ENCODE measurements at places on chromosomes 5 and 9.

- no peak for DNase-seq
Measured at GRCh38 chr5:136030956-136031611, 2.3 kb downstream of the TGFBI start.

DNA sequence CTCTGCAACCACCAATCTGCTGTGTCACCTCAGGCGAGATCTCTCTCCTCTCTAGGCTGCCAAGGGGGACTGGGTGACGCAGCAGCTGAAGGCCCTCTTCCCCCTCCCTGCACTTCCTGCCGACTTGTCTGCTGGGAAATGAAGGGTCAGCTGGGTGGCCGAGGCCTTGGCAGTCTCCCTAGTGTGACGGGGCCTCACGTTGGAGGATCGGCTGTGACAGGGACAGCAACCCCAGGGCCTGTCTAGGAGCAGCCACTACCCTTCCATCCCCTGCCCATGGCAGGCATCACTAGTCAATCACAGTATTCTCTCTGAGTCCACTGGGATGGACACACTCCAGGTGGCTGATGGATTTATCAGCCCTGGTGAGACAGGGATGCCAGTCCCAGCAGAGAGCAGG lies 107.3 kb upstream of the SARDH start:
- DNase-seq: no peak

- DNase-seq: no peak
Measured at GRCh38 chr9:14211564-14211963, 102.4 kb downstream of the NFIB start.

DNA sequence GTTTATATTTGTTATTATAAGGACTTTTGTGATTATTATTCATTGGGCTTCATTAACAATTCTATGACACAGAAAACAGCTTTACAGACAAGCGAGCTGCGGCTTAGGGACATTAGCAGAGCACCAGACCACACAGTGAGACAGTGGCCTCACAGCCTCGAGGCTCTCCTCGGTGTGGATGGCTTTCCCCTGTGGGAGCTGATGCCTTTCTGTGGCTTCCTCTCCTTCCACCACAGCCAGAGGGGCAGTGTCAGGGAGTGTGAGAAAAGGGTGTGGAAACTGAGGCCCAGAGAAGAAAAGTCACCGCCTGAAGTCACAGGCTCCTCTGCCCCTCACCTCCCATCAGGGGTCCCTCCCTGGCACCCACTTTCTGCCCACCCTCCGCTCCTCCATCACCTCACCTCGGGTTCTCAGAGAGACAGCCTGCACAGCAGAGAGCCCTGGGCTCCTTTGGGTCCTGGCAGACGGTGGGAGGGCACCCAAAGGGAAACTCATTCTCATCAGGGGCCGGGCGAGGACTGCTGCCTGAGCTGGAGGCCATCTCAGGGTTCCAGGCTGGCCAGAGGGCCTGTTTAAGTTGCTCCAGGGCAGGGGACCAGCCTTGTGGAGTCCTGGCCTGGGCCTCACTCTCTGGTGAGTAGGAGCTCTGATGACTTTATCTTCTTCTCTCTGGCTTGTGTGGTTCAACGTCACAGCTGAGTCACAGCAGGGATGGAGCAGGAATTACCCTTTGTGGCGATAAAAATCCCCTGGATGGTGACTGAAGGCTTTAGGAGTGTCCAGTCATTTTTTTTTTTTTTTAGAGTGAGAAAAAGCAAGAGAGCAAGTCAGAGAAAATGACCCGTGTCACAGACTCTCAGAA lies 830 bp downstream of the TRAF1 start:
- DNase-seq: no peak

- DNase-seq: no peak
Measured at GRCh38 chr5:148859703-148860102, 33.3 kb downstream of the ADRB2 start.

GRCh38 chr5:93407454-93407853 lies 173.6 kb downstream of the NR2F1-AS1 start:
- DNase-seq: no peak

DNA sequence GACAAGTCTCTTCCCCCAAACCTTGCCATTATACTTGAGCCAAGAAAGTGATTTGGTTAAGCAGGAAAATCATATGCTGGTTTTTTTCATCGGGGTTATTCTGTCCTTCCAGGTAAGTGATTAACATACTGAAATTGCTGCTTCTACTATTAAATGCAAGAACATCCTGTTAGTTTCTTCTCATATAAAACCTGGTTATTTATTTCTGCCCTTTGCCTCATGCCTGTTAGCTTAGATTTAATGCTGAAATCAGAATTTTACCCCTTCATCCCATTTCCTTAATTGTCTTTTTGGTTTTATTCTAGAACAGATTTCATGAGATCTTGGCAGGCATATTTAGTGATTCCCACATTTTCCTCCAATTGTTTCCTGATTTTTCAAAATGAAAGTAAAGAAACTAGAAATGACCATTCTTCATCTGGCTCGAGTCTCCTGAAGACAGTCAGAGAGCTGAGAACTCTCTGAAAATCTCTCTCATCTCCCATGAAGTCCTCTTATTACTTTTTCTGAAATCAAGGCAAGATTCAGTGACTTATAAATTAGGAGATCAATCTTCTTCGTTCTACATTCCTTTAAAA lies 132.9 kb downstream of the NFIB start:
- DNase-seq: no peak

GRCh38 chr5:173228639-173229381 lies 6.2 kb downstream of the NKX2-5 start:
- DNase-seq: no peak

DNA sequence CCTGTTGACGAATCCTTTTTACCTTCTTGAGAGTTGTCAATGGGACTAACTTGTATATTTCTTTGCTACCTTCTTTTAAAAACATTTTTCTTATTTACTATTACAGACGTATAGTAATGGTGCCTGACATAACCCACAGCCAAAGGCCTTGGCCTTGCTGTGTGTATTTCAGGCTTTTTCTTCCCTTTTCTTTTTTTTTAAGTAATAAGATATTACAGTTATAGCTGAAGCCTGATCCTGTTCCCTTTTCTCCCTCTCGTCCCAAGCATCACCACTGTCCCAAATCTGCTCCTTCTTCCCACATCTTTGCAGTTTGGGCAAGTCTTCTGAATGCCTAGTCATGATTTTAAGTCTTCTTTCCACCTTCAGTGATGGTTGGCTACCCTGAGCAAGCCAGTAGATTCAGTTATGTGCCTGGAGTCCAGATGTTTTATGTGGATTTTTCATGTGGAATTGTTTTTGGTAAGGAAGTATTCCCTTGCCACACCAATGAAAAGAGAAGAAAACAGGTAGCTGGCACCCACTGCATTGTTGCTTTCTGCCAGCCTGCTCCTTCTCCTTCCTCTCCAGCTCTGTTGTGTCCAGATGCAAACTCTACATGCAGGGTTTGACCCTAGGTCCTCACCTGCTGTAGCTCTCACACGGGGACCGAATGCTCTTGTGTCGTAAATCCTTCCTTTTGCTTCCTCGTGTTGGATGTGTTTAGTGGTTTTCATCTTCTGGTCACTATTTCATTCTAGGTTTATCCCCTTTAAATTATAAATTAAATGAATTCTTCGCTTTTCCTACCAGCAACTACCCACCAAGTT lies 26.5 kb downstream of the ABL1 start:
- no peak for DNase-seq

DNA sequence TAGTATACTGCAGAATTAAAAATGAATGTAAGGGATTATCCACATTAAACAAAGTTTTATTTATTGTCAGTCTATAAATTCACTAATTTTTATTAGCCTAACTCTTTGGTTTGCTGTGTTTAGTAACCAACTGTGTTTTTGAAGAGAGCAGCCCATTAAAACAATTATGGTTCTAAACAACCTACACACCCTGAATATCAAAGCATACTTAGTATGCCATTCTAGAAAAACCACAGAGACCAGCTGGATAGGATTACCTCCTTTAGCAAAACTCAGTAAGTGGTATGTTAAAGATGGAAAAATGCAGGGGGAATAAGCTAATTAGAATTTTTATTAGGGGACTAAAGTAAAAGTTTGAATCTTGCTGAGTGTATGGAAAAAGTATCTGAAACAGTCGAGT lies 1981.7 kb upstream of the NUDT12 start:
- no peak for DNase-seq

- no peak for DNase-seq
Measured at GRCh38 chr5:139955053-139955605, 88.0 kb downstream of the NRG2 start.

- no peak for DNase-seq
Measured at GRCh38 chr5:73442996-73443627, 5.5 kb downstream of the FOXD1 start.

- DNase-seq: no peak
Measured at GRCh38 chr5:106127985-106128384, 1542.8 kb downstream of the EFNA5 start.

DNA sequence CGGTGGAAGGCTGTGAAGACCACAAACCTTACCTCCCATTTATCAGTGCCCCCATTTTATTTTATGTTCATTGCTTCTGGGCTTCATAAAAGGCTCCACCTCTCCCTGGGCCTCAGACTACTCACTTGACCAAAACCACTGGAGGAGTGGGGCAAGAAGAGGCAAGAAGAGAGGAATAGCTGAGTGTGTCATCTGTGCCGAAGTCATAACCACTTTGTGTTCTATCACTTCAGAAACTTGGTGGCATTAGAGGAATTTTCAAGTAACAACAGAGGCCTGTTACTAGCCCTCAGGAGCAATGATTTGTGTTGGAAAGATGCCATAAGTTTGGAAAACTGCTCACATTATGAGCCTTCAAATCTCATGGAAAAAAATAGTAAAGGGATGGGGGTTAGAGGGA lies 88.7 kb upstream of the PIK3R1 start:
- no peak for DNase-seq

DNA sequence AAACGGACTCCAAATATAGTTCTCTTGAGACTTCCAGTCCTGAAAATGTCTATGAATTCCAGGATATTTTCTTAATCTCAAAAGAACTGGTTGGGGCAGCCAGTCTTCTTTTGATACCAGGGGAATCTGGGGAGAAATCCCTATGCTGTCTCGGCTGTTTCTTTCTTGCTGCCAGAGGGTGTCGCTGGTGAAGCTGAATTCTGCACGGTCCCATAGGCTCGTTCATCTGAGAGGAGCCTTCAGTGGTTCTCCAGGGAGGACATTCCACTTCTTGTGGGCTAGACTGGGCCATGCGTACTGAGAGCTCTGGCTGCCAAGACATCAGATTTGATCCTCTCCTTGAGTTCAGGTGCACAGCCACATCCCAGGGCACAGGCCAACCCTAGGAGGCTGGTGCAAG lies 155.0 kb upstream of the CLINT1 start:
- DNase-seq: peak; percentile 53

GRCh38 chr5:171131497-171131896 lies 177.6 kb upstream of the TLX3 start:
- DNase-seq: no peak

DNA sequence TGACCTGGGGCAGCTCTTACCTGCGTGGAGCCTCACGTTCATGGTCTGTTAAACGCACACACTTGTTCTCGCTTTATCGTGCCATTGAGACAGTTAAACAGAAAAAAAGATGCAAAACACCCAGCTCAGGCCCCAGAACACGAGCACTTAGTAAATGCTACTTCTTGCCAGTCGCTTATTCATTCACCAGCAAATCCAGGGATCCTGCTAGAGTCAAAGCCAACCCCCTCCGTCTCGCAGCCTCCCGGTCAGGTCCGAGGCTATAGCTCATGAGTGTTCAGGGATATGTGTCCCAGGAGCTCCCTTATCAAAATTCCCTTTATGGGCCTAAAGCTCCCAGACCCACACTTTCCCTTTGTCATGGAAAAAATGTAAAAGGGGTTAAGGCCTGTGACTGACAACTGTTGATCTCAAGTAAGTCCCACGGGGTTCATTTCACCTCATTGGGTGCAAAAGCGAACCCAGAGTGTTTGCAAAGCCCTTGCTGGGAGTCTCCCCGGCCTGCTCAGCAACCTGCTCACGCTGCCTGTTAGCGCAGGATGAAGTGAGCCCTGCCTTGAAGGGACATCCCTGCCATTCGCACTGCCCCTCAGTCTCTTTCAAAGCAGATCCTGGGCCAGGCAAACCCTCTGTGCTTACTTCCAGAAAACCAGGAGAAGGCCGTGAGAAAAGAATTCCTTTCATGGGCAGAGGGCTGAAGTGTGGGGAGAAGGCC lies 40.7 kb downstream of the HRH2 start:
- DNase-seq: no peak

GRCh38 chr5:145500710-145501109 lies 334.4 kb downstream of the PRELID2 start:
- no peak for DNase-seq

- DNase-seq: no peak
Measured at GRCh38 chr9:126625329-126626126, 11.8 kb downstream of the LMX1B start.

DNA sequence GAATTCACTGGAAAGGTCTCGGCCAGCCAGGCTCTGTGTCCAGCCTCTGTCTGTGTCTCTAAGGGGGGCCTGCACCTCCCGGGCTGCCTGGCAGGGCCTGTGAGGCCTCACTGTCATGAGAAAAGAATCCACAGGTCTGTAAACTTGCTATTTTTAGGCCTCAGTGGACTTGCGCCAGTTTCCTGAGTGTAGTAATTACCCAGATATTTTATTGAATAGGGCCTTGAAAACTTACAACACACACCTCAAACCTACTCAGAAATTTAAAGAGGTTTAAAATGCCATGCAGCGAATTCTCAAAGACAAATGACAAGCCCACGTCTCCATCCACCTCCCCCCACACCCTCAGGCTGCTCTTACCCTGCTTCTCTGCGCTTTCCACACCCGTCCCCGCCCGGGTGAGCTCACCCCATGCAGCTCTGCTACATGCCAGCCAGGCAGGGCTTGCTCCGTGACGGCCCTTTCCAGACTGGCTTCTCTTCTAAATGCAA lies 8.8 kb upstream of the TENT4A start:
- peak; percentile 84 for DNase-seq

DNA sequence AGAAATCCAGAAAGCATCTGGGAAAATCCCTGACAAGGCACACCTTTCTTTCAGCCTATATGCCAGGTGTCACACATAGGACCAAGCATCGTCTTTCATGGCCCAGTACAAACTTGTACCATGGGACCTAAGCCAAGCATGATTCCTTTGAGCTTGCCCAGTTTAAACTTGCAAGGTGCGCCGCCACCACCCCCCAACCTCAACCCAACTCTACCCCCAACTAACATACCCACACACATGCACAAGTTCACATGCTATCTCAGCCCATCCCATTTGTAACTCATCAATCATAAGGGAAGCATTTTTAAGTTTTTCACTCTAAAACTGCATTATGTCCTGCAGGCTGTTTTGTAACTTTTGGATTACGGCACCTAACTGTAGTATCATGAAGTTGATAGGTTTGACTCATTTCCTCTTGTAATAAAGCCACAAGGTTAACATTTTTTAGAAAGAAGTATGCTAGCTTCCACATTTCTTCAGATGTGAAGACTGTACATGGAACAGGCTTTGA lies 145.9 kb upstream of the FST start:
- peak; percentile 81 for DNase-seq
